ENCODE measurements at places on chromosomes 2 and 18.

GRCh38 chr2:2901384-2902345, 476.0 kb downstream of the EIPR1 start:
- DNase-seq = peak; percentile 29
- H3K36me3 ChIP-seq = no peaks in the 10 kb centered on the region
- H3K4me1 ChIP-seq = peaks cover 24% of the 10 kb centered on the region

DNA sequence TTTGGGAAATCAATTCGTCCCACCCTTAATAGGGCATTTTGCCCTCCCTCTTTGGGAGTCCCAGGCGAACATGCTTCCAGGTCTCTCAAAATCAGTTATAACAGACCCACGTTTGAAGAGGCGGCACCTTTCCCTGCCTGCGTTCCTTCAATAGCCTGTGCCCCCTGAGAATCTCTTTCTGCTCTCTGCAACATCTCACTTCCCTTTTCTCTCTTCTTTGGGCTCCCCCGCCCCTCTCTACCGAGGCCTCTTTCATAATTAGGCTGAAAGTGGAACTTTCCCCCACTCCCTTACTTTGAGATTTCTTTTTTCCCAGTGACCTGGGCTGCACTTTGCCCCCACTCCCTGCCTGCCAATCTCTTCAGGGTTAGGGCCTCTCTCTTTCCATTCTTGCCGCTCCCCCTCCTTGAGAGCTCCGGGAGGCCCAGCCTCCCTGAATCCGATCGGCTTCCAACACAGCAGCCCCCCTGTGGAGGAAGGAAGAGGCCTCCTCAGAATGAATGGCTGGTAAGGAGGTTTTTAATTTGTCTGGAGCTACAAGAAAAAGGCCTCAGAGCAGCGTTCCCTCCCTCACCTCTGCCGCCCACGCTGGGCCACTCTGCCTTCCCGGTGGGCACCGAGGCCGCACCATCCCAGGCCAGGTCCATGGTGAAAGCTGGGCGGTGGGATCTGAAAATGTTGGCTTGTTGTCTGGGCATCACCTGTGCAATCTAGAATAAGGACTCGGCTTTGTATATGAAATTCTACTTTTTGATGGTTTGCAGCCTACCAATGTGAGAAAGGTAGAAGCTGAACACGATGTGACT, 162.6 kb upstream of the SIX3 start:
- H3K27me3 ChIP-seq = no peaks in the 10 kb centered on the region
- peak overlapping the region; percentile 82 for H3K4me3 ChIP-seq
- DNase-seq = peak; percentile 75
- peaks cover 16% of the 10 kb centered on the region for H3K36me3 ChIP-seq
- peak overlapping the region; percentile 74 for H3K27ac ChIP-seq

GRCh38 chr2:54624591-54625071, 98.8 kb upstream of the EML6 start:
- no peaks in the 10 kb centered on the region for H3K27me3 ChIP-seq
- peaks cover 66% of the 10 kb centered on the region for H3K36me3 ChIP-seq
- H3K4me3 ChIP-seq = no peak overlapping the region
- H3K4me1 ChIP-seq = peaks cover 25% of the 10 kb centered on the region

- H3K27ac ChIP-seq = no peak overlapping the region
- H3K4me1 ChIP-seq = peaks cover 2% of the 10 kb centered on the region
- H3K4me3 ChIP-seq = no peak overlapping the region
Observed at GRCh38 chr2:203820969-203821368, 46.6 kb upstream of the CTLA4 start.

DNA sequence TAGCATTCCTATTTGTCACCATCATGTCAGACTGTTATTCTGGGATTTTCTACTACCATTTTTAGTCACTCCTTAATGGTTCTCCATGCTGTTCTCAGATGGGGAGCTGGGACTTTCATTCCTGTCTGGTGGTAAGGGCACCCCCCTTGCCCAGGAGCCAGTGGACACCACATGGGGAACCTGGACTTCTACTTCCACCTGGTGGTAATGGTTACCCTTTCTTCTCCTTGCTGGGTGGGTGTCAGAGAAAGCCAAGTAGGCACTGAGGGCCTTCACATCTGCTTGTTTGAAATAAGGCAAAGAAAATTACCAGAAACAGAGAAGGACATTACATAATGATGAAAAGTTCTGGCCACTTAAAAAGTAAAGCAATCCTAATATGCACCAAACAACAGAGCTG, 239.8 kb downstream of the FHOD3 start:
- H3K4me3 ChIP-seq = no peak overlapping the region
- H3K27ac ChIP-seq = no peak overlapping the region
- peaks cover 4% of the 10 kb centered on the region for H3K4me1 ChIP-seq
- no peaks in the 10 kb centered on the region for H3K36me3 ChIP-seq
- DNase-seq = no peak
- peaks cover 3% of the 10 kb centered on the region for H3K27me3 ChIP-seq

- no peaks in the 10 kb centered on the region for H3K4me1 ChIP-seq
- no peak overlapping the region for H3K27ac ChIP-seq
- H3K4me3 ChIP-seq = no peak overlapping the region
- DNase-seq = no peak
- H3K36me3 ChIP-seq = no peaks in the 10 kb centered on the region
- peaks cover 10% of the 10 kb centered on the region for H3K27me3 ChIP-seq
Observed at GRCh38 chr2:162002623-162003235, 71.3 kb downstream of the DPP4 start.

GRCh38 chr2:55009277-55010060, 40.8 kb downstream of the RTN4 start:
- H3K4me1 ChIP-seq = peaks cover 62% of the 10 kb centered on the region
- no peak for DNase-seq

GRCh38 chr18:56226025-56226424, 412.4 kb downstream of the TXNL1 start:
- H3K4me3 ChIP-seq = no peak overlapping the region
- no peak for DNase-seq
- H3K4me1 ChIP-seq = peaks cover 8% of the 10 kb centered on the region
- peaks cover 7% of the 10 kb centered on the region for H3K36me3 ChIP-seq
- no peaks in the 10 kb centered on the region for H3K27me3 ChIP-seq

DNA sequence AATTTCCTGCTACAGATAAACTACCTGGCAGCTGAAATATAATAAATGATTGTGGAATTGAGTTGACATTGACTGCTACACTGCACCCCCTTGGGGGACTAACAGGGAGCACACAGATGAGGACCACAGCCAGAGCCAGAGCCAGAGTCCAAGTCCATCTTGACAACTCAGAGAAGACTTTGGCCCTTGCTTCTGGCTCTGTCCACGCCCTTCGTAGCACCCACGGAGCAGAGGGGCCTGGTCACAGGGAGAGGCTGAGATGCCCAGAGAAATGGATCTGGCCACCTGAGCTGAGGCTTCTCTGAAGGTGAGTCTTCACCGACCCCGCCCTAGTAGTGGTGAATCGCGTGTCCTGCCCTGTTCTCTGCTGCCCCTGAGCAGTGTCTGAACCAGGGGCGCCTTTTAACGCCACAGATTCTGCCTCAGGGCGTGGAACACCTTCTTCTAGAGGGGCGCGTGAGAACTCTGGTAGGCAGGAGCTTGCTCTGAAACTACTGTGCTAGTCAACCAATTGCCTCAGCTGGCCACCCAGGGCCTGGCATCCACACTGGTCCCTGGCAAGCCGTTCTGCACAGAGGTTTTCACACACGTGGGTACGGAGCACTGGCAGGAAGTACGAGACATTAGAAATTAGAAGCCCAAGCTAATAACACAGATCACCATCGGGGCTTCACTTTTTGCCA, 35.7 kb upstream of the MAT2A start:
- no peak for DNase-seq
- H3K4me3 ChIP-seq = no peak overlapping the region
- H3K4me1 ChIP-seq = peaks cover 11% of the 10 kb centered on the region
- no peaks in the 10 kb centered on the region for H3K27me3 ChIP-seq
- no peak overlapping the region for H3K27ac ChIP-seq
- no peaks in the 10 kb centered on the region for H3K36me3 ChIP-seq

- H3K36me3 ChIP-seq = no peaks in the 10 kb centered on the region
- H3K27ac ChIP-seq = peak overlapping the region; percentile 91
- H3K4me1 ChIP-seq = peaks cover 17% of the 10 kb centered on the region
- H3K4me3 ChIP-seq = no peak overlapping the region
Observed at GRCh38 chr2:28351621-28352020, 41.0 kb upstream of the FOSL2 start.

- H3K4me1 ChIP-seq = no peaks in the 10 kb centered on the region
- DNase-seq = no peak
- no peaks in the 10 kb centered on the region for H3K36me3 ChIP-seq
- H3K4me3 ChIP-seq = no peak overlapping the region
- H3K27ac ChIP-seq = no peak overlapping the region
Observed at GRCh38 chr18:21439431-21439846, 161.1 kb downstream of the ESCO1 start.

DNA sequence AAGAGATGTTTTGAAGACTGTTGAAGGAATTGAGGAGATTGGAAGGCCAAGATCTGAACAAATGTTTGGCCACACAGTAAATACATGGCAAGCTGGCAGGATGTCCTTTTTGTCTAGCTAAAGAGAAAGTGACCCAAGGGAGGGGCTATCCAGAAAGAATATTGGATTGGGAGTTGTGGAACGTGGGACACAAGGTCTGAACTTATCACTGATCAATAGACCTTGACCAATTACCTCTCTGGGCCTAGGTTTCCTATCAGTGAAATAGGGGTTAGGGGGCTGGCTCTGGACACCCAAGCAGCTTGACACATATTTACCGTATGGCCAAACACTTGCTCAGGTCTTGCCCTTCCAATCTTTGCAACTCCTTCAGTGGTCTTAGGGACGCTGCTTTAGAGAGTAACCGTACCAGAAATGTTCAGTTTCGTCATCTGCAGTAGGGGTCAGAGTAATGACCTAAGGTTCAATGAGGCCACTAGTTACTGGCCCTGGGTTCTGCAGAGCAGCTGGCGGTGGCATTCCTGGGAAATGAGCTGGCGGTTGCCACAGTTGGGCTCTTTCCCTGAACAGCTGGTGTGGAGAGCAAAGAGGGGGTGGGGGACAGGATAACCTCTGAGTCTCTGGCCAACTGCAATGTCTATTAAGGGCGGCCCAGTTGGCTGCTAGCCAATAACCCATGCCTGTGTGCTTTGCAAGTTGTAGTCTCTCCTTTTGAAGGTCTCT, 70.1 kb upstream of the STPG4 start:
- H3K27ac ChIP-seq = no peak overlapping the region
- H3K4me1 ChIP-seq = peaks cover 10% of the 10 kb centered on the region
- H3K4me3 ChIP-seq = no peak overlapping the region
- no peaks in the 10 kb centered on the region for H3K27me3 ChIP-seq
- H3K36me3 ChIP-seq = no peaks in the 10 kb centered on the region
- no peak for DNase-seq

- H3K27ac ChIP-seq = no peak overlapping the region
- H3K36me3 ChIP-seq = no peaks in the 10 kb centered on the region
- no peak for DNase-seq
- H3K4me3 ChIP-seq = no peak overlapping the region
- no peaks in the 10 kb centered on the region for H3K4me1 ChIP-seq
Observed at GRCh38 chr18:36380173-36380827, 82.8 kb downstream of the FHOD3 start.

- no peaks in the 10 kb centered on the region for H3K27me3 ChIP-seq
- H3K4me1 ChIP-seq = no peaks in the 10 kb centered on the region
- no peak overlapping the region for H3K4me3 ChIP-seq
- no peak for DNase-seq
- H3K36me3 ChIP-seq = no peaks in the 10 kb centered on the region
- no peak overlapping the region for H3K27ac ChIP-seq
Observed at GRCh38 chr2:116088236-116088635, 1645.8 kb downstream of the DPP10 start.

DNA sequence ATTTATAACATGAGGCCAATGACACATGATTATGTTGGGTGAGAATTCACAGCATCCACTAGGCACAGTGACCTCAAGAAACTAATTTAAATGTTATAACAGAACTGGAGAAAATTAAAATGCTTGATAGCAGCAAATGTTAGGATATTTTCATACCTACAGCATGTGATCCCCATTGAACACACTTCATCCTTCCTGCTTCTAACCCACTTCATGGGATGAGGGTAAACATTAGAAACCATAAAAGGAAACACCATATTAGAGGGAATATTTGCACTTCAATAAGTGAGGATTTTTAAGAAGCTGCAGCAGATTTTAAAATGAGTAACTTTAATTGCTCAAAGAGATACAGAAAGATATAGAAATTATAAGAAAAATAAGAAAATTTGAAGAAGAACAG, 117.1 kb downstream of the FSHR start:
- H3K36me3 ChIP-seq = no peaks in the 10 kb centered on the region
- no peak overlapping the region for H3K4me3 ChIP-seq
- no peak overlapping the region for H3K27ac ChIP-seq
- no peaks in the 10 kb centered on the region for H3K4me1 ChIP-seq

DNA sequence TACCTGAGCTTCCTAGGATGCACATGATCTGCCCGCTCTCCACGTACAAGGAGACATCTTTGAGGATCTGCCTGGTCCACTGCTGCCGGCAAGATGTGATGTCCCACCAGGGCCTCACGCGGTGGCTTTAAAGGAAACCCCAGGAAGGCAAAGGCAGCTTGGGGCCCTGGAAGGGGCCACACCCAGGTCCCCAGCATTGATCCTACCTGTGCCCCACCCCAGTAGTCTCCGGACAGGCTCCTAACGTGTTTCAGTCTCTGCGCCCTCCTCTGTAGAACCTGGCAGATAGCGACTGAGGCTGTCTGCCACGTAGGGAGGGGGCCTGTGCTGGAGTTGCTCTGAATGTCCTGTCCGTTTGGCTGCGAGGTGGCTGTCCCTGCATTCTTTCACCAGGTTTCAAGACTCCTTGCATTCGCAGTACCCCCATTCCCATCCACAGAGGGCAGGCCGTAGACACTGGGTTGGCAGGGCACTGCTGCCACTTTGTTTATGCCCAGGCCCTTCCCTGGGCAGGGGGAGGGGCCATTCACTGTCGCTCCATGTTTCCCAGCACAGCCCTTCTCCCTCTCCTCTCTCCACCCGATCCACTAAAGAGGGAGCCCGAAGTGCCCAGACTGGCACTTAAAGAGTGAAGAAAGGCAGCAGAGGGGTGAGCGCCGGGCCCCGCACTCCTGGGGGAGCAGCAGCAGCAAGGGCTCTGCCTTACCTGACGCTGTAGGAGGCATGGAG, 644 bp downstream of the ABCG5 start:
- H3K4me1 ChIP-seq = no peaks in the 10 kb centered on the region
- DNase-seq = no peak
- no peaks in the 10 kb centered on the region for H3K36me3 ChIP-seq
- no peak overlapping the region for H3K4me3 ChIP-seq
- no peaks in the 10 kb centered on the region for H3K27me3 ChIP-seq
- H3K27ac ChIP-seq = no peak overlapping the region

- no peaks in the 10 kb centered on the region for H3K4me1 ChIP-seq
- H3K27ac ChIP-seq = no peak overlapping the region
- H3K36me3 ChIP-seq = no peaks in the 10 kb centered on the region
- DNase-seq = no peak
- no peak overlapping the region for H3K4me3 ChIP-seq
- H3K27me3 ChIP-seq = no peaks in the 10 kb centered on the region
Observed at GRCh38 chr2:115294999-115295398, 852.6 kb downstream of the DPP10 start.

All from stimulated activated naive B cell treated with anti-CD40 and anti-IgM and Interleukin-4, amounts not matched to agents 10 μg/mL and 1 μg/mL and 100 μg/mL, for 72 hours (primary cell).